ENCODE measurements at places on chromosomes 3 and 15.

DNA sequence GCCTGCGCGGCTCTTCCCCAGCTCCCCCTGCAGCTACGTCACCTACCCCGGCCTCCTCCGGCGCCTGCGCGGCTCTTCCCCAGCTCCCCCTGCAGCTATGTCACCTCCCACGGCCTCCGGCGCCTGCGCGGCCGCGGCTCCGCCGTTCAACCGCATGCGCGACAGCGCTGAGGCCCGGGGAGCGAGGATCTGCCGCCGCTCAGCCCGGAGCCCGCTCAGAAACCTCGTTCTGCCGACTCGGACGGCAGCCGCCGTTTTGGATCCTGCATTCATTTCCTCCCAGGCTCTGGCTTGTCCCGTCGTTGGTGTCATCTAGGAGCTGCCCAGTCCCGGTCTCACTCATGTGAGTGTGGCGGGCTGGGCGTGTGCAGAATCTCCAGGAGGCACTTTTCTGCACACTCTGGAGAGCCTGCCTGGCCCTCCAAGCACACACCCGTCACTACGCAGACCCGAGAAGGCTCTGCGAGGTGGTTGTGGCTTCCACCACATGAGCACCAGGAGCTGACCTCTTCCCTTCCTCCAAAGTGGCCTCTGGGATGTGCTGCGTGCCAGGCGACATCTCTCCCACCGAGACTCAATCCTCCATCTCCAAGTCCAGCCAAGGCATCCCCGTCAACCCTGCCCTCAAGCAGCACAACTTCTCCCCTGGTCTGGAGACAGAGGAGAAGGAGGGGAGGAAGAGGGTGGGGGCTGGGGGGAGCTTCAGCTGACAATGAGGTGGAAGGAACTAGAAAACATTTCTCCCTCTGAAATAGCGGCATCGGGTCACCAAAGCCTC lies 165.3 kb downstream of the CHSY1 start:
- DNase-seq, result no peak

GRCh38 chr3:161372321-161373260 lies 1.3 kb upstream of the SPTSSB start:
- peak; percentile 48 for DNase-seq

- no peak for DNase-seq
Observed at GRCh38 chr3:193764959-193765358, 172.0 kb downstream of the OPA1 start.

DNA sequence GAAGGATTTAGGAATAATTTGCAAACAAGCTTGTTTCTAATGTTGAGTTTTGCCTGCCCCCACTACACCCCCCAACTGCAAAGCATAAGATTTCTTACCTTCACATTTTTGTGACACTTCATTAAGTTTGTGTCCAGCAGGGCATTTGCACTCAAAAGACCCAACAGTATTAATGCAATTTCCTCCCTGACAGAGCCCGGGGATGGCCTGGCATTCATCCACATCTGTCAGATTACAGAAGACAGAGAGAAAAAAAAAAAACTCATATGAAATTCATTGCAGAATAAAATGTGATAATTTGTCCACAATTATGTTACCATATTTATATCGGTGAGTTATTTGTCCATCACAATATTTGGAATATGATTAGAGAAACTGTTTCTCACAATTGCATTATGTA lies 111.5 kb downstream of the FBN1 start:
- DNase-seq, result no peak

DNA sequence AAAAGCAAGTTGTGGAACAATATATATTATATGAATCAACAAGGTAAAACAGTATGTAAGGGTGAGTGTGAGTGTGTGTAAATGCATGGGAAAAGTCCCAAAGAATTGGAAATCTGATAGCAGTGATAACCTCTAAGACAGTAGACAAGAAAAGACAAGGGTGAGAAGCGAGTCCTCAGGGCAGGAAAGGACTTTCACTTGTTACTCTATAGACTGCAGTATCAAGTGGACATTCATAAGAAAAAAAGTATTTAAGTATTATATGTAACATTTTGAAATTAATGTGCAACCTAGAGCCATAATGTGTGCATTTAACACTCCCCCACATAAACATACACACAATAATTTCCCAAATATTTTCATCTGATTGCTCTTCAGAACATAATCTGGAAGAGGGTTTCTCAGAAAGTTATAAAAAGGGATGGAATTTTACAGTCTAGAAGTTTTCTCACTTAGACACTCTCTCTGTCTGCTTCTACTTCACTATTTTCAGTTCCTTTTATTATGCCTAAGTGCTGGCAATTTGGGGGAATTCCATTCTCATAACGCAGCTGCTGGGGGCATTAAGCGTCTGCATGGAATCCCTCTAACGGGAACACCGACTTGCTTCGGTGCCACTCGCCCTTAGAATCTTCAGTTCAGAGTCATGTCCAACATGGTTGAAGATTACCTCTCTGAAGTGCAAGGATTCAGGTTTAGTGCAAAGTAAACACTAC lies 50.0 kb upstream of the CDIN1 start:
- DNase-seq, result no peak

- DNase-seq, result no peak
Observed at GRCh38 chr15:59131969-59132562, 27.1 kb downstream of the CCNB2 start.

- DNase-seq, result no peak
Observed at GRCh38 chr3:170321321-170322034, 36.0 kb upstream of the SKIL start.

- DNase-seq, result no peak
Observed at GRCh38 chr3:148922467-148922866, 57.4 kb downstream of the CPA3 start.

- DNase-seq, result no peak
Observed at GRCh38 chr3:30286811-30287210, 319.6 kb upstream of the TGFBR2 start.

DNA sequence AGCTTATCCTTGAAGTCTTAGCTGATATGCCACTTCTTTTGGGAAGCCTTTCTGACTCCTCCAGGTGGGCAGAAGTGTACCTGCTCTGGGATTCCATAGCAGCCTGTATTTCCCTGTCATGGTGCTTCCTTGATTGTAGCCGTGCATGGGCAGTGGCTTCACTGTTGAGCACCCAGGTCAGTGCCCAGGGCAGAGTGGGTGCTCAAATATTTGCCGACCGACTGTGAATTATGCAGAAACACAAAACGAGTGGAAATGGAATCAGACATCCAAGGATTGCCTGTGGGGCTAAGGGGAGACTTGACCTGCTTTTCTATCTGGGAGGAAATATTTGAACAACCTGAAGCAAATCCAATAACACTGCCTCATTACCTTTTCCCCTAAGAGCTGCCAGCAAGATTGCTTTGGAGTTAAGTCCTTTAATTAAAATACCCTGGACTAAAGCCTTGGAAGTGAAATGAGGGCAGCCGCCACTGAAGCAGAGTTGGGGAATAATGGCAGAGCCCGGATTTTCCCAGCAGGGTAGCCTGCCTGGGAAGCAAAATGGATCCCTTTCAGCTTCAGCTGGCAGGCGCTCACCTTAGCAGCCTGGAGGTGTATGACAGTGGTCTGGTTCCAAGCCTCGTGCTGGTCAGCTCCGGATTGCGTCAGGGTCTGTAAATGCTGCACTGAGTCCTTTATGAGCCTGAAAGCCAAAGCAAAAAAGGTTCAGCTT lies 14.9 kb downstream of the ACOX2 start:
- no peak for DNase-seq

DNA sequence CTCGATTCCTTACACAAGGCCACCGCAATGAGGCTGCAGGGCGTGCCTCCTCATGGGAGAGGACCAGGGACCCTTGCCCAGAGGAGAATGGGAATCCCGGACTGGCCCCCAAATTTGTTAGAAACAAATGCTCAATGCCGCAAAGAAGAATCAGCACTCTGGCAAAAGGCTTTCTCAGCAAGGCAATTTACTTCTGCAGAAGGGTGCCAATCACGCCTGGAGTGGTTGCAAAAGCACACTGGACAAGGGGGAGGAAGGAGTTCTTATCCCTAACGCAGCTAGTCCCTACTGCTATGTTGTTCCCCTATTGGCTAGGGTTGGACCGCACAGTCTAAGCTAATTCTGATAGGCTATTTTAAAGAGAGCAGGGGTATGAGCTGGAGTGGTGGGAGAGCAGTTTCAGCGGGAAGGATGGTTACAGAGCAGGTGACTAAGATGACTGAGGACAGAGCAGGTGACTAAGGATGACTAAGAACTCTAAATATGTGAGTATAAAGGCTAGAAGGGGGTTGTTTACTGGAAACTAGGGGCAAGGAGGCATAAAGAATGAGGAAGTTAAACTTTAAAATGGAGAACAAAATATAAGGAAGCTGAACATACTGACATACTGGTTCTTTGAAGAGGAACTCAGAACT lies 48.5 kb downstream of the KATNBL1 start:
- no peak for DNase-seq

DNA sequence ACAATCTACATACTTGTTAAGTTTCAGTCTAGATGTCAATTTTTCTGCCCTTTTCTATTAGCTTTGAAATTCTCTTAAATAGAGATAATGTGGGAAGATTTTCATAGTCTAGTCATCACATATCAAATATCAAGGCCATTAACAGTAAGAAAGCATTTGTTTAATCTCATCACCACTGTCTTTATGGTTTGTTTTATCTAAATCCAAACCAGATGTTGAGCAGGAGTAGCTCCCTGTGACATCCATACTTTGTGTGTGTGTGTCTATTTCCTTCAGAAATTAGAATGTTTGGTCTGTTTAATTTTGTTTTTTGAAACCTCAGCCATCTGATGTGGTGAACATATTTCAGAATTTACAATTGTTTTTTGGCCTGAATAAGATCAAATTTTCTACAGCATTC lies 23.1 kb upstream of the GOLGA8B start:
- DNase-seq, result no peak

DNA sequence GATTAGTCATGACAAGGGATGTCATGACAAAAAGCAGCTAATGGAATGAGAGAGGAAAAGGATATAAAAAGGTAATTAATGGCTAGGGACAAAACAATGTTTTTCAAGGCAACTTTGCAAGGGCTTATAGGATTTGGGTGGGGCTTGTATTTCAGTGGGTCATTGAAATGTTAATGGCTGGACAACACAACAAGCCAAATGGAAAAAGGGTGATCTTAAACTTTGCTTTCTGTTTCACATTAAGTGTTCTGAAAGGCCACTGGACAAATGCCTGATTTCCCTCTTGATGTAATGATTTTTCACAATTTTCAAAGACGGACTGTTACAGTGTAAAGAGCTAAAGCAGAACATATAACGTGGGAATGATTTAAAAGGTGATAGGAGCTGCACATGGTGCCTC lies 345.0 kb downstream of the TUSC7 start:
- DNase-seq, result no peak

DNA sequence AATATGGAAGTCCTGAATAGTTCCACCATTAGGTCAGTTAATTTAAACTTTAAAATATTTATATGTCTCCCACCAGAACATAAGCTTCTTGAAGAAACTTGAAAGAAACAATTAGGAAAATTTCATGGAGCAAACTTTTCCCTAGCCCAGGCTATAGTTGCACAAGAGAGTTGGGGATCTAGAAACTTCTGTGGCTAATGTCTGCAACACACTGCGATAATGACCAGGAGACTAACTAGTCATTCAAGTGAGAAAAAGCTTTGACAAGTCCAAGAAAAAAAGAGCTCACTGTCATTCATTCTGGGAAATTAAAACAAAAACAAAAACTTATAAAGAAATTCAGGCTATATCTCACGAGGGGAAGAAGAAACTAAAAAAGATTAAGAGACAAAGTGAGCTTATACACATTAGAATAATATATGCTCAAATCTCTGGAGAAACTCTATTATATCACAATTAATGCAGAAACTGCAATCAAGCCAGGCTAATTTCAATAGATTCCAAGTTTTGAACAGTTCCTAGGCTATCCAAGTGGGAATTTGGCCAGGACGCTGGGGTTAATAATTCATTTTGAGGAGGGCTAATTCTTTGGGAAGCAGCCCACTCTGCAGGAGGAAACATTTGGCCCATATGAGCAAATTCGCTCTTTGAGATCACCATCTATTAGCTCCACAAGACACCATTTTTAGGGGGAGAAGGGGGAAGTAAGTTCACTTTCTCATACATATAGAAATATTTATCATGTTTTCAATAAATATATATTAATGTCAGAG lies 134.6 kb downstream of the MEIS2 start:
- no peak for DNase-seq

- DNase-seq, result no peak
Observed at GRCh38 chr3:98325055-98325454, 28.6 kb upstream of the OR5K4 start.

DNA sequence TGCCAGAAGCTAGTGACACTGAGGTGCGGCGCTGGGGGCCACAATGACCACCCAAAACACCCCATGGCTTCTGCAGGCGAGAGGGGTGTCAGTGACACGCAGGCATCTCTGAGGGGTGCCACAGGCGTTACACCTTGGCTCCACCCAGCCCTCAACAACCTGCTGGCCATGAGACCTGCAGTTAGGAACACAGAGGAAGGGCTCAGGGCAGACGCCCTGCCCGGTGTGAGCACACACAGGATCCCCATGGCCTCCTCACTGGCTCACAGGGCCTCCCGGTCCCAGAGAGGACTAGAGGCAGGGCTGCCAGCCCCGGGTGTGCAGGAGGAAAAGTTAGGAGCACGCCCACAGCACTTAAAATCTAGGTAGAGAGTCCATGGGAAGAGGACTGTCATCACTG lies 35.1 kb downstream of the CYFIP1 start:
- no peak for DNase-seq

- no peak for DNase-seq
Observed at GRCh38 chr15:39595338-39596221, 14.7 kb downstream of the THBS1 start.

- DNase-seq, result no peak
Observed at GRCh38 chr3:108164391-108164790, 57.8 kb downstream of the IFT57 start.

DNA sequence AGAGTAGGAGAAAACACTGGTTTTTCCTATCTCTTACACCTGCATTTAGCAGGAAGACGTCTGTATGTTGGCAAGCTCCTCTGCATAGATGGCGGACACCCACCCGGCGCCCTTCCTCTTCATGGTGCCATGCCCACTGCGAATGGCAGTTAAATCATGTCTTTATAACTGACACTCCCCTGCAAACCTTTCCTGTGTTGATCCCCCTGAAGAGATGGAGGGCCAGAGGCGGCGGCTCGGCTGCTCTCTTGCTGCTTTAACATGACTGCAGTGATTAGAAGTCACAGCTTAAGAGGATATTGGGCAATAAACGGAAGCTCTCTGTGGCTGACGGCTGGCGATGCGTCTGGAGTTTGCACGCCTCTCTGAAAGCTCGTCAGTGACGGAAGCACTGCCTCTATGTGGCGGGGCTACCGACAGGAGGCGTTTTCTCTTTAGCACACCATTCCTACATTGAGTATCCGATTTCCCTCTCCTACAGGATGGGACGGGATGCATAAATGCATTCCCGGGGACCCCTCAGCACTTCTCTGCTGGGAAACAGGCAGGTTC lies 25.5 kb upstream of the SNRPA1 start:
- peak; percentile 89 for DNase-seq
